CD4-positive, alpha-beta T cell treated with Interleukin-2 at 100 ng/mL for 4 hours (primary cell): ENCODE measurements at places on chromosomes 4 and X.

GRCh38 chr4:52142816-52143215 lies 91.7 kb downstream of the SPATA18 start:
- no peak for DNase-seq

DNA sequence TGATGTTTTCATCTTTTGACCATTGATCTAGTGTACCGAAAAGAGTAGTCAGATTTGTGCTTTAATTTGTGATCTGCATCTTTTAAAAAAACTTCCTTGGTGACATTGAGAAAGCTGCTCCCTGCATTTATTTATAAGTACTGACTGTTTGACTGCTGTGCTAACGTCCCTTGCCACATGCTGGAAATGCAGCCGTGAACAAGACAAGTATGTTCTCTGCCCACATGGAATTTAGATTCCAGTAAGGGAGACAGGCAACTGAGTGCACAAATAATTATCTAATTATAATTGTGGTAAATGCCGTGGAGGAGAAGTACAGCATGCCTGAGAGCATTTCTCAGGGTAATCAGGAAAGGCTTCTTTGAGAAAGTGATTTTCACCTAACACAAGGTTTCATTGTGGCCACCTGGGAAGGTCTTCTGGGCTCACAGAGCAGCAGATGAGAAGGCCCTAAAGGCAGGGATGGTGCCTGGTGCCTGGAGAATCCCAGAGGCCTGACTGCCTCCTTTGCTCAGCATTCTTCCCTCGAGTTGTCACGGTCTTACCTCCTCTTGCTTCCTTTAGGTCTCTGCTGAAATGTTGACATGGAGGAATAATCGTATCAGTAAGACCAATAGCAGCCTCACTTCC lies 55.8 kb downstream of the PTTG2 start:
- DNase-seq = no peak

DNA sequence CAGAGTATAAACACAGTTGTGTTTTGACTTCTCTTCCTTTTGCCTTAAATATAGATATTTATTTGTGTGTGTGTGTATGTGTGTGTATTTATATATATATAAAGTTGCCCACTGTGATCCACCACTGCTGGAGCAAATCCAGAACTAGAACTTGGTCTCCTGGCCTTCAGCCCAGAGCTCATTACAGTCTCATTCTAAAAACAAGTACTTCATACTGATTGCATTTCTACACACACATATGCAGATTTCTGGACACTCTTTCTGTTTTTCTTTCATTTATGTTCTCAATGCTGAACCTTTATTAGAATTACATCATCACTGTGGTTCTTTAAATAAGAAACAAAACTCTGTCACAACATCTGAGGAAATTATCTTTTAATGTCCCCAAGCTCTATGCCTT lies 381 bp downstream of the TXK start:
- DNase-seq = no peak

GRCh38 chrX:49166914-49167739 lies 4.6 kb downstream of the MAGIX start:
- DNase-seq = peak; percentile 70

GRCh38 chrX:155262970-155263754 lies 1.1 kb downstream of the RAB39B start:
- peak; percentile 18 for DNase-seq

DNA sequence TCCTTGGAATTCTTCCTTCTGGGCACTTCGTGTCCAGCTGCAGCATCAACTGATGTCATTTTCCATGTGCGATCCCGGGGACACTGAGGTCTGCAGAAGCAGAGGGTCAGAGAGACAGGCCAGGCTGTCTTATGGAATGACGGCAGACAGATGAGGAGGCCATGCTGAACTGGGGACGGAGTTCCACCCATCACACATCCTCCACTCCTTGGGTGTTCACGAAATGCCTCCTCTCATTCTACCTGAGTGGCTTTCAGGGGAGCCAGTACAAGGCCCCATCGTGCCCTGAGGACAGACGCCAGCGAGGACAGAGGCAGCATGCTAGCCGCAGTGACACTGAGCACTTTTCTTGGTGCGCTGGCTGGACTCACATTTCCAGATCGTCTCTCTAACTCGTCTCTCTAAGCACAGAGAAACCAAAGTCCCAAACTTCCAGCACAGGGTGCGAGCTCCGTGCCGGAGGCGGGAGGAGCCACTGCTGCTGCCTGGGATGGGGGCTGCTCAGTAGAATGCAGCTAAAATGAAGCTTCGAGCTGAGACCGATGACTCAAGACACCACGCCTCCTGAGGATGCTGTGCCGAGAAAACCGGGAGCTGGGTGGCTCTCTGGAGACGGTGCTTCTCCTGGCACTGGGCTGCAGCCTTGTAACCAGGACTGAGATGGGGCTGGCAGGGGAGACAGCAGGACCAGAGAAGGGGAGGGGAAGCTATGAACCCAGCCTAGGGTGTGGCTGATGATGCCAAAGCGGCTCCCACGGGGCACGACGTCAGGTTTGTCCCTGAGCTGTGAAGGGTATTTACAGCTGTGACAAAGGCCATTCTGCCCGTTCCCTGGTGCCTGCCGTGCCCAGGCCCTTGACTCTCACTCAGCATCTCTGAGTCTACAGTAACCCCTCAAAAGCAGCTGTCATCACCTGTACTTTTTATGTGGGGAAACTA lies 8.2 kb downstream of the ABLIM2 start:
- DNase-seq = no peak

DNA sequence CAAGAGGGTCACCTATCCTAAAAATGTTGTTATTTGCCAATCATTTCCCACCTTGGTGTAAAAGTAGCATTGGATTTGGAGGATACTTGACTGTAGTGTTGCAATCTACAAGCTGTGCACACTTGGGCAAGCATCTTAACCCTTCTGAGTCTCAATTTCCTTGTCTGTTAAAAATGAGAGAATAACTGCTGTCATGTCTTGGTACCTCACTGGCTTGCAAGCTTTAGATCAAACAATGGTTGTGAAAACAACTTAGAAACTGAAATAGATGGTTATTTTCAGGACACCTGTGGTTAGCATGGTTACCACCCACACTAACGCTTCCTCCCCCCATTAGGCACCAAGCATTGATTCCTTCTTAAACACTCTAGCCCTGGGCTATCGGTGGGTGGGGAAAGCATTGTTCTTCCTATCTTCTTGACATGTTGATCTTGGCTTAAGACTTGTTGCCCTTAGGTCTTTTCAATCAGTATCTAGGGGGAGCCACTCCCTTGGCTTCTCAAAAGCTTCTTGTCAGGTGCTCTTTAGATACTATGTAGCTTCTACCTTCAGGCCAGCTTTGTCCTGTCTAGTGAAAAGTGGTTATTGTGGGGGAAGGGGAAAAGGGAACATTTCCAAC lies 10.6 kb upstream of the AMOT start:
- DNase-seq = no peak

DNA sequence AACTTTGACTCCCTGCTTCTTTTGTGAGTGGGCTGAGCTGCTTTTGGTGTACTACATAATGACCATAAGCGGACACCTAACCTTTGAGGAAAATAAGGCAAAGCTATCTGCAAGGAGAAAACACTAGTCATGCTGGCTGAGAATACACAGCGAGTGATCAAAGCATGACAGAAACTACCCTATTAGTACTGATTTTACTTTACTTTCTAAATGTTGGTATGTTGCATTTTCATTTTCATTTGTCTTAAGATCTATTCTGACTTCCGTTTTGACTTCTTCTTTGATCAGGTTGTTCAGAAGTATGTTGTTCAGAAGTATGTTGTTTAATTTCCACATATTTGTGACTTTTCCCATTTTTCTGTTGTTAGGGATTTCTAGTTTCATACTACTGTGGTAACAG lies 361.1 kb downstream of the TRAM1L1 start:
- DNase-seq = no peak
